Activated naive CD4-positive, alpha-beta T cell treated with anti-CD3 and anti-CD28 coated beads, Interleukin-2, amount 50 U/mL, for 72 hours (primary cell): ENCODE measurements at places on chromosomes 1 and 21. TPM values are rescaled to one million over a fixed set of nuclear protein-coding genes. Genes with fewer than 3 reads are reported as not detected.

RNF186 gene
- total RNA-seq: not detected

ZP4 gene
- total RNA-seq: not detected

PRELP gene
- not detected for total RNA-seq

ATXN7L2 gene
- 11.5 TPM for total RNA-seq

COL11A1 gene
- not detected for total RNA-seq

ARMH1 gene
- 102 TPM for total RNA-seq

OPTC gene
- total RNA-seq: not detected

VCAM1 gene
- not detected for total RNA-seq
